Cortex of kidney (tissue), 1 donor: ENCODE measurements at places on chromosomes 3 and 15.

- no peak for DNase-seq
These were observed 34.9 kb downstream of the SLC2A2 start for GRCh38 chr3:170991664-170992063.

- no peak for DNase-seq
These were observed 5.9 kb downstream of the SCN5A start for GRCh38 chr3:38643592-38643991.

- DNase-seq = no peak
These were observed 9.3 kb downstream of the LRTM1 start for GRCh38 chr3:54918516-54918915.

DNA sequence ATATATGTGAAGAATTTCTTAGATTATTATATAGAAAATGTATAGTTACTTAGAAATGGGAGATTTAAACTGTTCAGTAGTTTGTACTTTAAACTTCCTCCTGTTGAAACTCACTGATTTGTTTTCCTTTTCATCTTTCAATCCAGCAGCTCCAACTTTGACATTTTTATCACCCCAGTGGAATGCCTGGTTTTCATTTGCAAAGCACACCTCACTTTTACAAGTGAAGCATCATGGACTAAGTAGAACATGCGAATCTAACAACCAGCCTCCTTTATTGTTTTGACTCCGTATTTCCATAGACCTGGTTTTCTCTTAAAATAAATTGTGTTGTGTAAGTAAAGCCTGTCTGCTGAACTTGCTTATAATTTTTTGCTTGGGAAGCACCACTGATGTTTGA, 97.8 kb upstream of the ROBO2 start:
- DNase-seq = no peak

DNA sequence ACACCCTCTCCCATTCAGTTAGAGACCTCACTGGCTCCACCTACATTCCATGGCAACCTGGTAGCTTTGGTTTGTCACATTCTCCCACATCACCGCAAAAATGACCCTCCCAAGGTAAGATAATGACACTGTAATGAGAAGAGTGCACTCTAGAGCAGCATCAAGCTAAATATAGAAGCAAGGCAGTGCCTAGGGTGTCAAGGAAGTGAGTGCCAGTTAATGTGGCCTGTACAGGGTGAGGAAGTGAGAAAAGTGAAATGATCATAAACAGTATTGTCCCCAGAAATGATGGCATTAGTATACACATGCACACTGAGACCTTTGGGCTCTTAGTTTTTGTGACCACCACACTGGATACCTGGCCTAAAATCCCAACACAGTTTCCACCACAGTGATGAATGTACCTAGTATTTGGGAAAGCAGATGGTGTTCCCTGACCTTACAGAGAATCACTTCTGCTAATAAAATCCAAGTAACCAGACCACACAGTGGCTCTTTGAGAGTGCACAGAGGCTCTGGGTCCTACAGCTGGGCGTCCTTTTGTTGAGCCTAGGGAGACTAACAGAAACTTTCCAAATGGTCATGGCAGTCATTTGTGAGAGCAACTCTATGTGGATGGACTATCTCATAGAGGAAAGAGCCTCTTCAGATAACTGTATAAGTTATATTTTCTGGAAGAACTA, 106.6 kb downstream of the ARPP21 start:
- no peak for DNase-seq

DNA sequence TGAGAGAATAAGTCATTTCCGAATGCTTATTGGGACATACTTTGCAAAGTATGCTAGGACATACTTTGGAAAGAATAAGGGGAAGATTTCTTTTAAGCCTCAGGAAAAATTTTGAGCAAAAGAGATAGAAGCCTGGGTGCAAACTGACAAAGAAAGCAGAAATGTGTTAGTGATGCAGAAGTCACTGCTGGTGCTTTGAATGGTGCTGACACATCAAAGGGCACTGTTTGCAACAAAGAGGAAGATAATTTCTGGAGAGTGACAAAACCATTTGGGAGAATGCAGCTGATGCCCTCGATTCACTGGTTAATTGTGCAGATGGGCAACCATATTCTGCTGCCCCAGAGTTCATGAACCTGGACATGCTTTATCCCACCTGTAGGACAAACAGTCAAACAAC, 11.0 kb upstream of the RAP2B start:
- no peak for DNase-seq

- DNase-seq = no peak
These were observed 4.0 kb downstream of the DIPK2A start for GRCh38 chr3:143975554-143976152.

DNA sequence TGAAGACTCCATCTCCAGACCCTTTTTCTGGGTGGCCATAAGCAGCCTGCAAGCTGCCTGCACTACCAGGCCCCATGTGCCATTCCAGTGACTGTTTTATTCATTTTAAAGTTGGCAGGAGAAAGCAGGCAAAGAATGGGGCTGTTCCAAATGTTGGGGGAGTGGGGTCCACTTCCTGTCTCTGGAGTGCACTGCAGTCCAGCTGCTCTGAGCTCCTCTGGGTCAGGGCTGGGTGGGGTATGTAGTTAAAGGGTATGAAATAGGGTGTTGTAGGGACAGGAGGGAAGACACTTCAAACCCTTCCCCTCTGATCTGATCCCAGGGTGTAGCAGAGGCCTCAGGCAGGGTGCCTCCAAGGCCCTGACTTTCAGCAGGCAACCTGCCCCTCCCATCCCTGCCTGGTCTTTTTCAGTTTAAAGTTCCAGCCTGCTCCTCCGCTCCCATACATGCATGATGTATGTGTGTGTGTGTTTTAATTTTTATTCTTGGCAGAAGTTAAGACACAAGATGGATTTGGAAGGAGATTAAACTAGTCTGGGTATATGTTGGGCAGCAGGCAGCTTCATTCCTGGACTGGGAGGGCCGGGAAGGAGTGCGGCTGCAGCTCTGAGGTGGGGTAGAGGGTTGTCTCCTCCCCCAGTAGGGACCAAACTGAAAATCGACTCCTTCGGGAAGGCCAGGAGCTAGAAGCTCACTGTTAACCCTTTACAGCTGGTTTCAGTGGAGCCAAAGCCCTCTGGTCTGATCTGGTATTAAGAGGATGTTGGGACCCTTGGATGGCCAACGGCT, 17.3 kb downstream of the BOC start:
- DNase-seq = no peak

DNA sequence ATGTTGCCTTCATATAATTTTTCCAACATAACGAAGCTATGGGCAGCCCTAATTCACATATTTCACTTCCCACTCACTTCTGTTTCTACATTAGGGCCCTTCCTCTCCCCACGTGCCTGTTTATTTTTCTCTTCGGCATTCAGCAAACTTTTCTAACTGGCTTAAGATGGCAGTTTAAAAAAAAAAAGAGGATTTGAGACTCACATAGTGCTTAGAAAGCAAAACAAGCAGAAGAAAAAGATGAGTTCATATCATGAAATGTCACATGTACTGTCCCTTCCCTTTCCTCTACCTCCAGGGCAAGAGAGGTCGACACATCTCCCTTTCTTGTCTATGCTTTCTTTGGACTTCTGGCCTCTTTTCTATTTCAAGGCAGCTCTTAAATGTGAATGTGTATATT, 30.6 kb downstream of the SLC49A4 start:
- DNase-seq = no peak

DNA sequence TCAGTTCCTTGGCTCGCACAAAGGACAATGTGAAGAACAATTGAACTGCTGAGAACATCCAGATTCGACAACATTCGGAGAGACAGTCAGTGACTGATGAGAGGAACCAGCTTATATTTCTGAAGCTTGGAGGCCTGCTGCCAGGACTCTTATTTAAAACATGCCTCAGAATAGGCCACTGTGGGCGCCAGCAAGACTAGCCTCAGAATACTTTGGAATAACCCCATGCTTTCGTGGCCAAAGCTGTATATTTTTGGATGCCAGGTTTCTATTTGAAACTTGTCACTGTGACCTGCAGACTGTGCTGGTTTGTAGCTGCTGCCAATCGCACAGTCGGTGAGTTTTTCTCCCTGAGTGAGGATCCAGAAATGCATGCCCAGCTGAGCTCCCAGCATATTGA, 129.9 kb upstream of the UBE3A start:
- DNase-seq = no peak

GRCh38 chr3:50230794-50231125, 5.2 kb upstream of the GNAI2 start:
- no peak for DNase-seq

GRCh38 chr3:130425484-130425883, 80.0 kb downstream of the COL6A5 start:
- no peak for DNase-seq

DNA sequence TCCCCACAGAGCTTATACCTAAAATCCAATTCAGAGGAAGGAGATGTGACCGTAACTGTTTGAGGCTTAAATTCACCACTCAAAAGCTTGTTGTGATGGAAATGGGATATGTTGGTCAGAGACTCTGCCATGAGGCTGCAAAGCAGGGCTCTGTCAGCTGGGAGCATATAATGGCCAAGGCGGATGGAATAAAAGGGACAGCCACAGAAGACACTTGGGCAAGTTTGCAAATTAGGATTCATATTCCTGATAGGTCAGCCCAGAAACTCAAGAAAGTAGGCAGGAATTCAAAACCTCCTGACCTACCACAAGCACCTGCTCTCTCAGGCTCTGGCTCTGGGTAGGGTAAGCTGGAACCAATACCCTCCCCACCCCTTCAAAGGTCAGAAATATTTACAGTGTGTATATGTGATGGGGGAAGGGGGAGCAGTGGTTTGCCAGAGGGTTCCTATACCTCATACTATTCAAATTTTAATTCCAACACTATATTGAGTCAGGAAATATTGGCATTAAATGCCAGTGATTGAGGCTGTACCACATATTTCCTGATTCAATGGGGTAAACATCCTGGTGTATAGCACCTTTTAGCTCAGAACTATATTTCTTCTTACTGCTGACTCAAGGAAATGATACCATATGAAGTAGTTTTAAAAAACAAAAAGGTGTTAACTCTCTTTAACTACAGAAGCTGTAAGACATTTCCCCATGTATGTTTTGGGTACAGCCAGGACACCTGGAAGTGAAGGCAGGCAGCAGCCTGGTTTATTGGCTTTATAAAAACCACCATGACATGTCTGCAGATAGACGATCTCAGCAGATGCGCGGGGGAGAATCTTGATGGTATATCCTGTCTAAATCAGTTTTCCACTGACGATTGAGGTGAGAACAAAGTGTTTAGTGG, 19.2 kb downstream of the FYCO1 start:
- DNase-seq = no peak

DNA sequence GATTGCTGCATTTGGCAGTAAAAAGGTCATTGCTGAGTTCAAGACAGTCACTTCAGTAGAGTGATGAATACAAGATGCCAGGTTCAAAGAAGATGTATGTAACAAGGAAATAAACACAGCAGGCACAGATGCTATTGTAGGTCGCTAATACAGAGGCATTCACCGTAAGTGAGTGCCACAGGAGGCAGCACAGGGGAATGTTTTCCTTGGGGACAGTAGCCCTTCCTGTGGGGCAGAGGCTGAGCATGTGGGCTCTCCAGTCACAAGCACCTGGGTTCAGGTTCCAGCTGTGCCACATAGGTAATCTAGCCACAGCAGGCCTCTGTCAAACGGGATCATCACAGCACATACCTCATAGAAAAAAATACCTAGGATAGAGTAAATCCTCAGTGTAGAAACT, 86.3 kb downstream of the RSL24D1 start:
- DNase-seq = no peak

GRCh38 chr15:39908186-39908585, 11.9 kb downstream of the GPR176 start:
- DNase-seq = no peak

DNA sequence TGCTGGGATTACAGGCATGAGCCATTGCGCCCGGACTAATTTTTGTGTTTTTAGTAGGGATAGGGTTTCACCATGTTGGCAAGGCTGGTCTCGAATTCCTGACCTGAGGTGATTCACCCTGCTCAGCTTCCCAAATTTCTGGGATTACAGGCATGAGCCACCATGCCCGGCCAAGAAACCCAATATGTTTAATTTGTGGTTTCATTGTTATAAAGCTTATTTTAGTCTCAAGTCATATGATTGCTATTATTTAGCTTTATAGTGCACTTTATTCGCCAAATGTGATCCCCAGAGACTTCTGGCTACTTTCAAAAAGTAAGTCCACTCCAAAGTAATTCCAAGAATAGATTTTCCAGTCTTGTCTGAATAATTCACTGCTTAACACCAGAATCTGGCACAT, 19.3 kb upstream of the SLC4A7 start:
- DNase-seq = no peak

DNA sequence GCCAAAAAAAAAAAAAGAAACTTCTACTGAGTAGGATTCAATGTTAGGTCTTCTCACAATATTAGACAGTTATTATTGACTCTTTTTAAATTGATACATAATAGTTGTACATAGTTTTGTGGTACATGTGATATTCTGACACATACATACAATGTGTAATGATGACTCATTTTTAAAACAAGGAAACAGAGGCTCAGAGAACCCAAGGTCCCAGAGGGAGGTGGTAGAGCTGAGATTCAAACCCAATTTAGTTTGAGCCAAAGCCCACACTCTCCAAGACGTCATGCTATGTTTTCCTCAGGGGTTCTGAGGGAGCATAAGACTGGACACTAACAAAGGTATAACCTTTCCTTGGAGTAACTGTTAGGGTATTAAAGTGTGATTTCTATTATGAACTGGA, 40.6 kb downstream of the MYO5C start:
- no peak for DNase-seq

- no peak for DNase-seq
These were observed 25.2 kb downstream of the PLXNB1 start for GRCh38 chr3:48404440-48405342.

DNA sequence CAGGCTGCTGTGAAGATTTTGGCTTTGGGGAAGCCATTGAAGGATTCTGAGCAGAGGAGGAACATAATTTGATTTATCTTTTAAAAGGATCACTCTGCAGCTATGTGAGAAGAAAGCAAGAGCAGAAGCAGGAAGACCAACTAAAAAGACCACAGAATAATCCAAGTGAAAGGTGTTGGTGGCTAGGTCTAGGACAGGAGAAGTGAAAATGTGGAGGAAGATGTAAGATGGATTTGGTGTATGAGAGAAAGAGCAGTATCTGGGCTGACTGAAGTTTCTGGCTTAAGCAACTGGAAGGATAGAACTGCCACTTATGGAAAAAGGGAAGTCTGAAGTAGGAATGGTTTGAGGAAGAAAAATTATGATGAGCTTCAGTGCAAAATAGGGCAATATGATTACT, 62.0 kb downstream of the SFMBT1 start:
- DNase-seq = no peak
